ENCODE measurements at places on chromosomes 5 and 9.

DNA sequence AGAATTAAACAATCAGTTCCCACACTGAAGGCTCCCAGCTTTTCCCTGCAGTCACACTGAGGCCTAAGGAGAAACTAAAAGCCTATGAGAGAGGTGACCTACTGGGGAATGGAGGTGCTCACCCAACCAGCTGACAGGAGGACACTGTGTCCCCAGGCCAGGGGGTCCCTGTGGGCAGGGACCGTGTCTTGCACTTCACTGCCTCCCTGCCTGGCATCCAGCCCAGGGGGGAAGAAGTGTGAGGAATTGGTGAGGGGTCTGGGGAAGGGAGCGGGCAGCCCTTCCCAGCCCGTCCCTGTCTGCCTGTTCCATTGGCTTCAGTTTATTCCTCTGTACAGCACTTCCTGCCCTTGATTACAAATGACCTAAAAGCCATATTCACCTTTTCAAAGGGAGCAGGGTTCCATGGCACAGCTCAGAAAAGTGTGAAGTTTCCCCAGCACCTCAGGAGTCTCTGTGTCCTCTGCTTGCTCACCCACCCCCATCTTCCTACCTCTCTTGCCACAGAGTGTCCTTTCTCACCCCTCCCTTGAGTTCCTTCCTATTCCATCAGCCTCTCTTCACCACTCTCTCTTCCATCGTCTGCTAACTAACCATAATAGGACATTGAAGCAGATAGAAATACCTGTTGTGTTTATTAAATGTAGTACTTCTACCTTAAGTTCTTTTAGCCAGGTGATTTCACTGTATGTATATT is 12.9 kb downstream of the OTULINL start:
- DNase-seq = no peak
- no peak overlapping the region for H3K27ac ChIP-seq
- H3K4me1 ChIP-seq = no peaks in the 10 kb centered on the region
- H3K4me3 ChIP-seq = no peak overlapping the region

- no peaks in the 10 kb centered on the region for H3K4me1 ChIP-seq
- no peak overlapping the region for H3K4me3 ChIP-seq
- no peaks in the 10 kb centered on the region for H3K36me3 ChIP-seq
- H3K27ac ChIP-seq = no peak overlapping the region
Measured at GRCh38 chr5:26942481-26942880, 95.9 kb downstream of the CDH9 start.

- no peaks in the 10 kb centered on the region for H3K36me3 ChIP-seq
- DNase-seq = no peak
- H3K27me3 ChIP-seq = no peaks in the 10 kb centered on the region
- no peak overlapping the region for H3K27ac ChIP-seq
- H3K4me3 ChIP-seq = no peak overlapping the region
- H3K4me1 ChIP-seq = no peaks in the 10 kb centered on the region
Measured at GRCh38 chr5:27191786-27192510, 153.6 kb upstream of the CDH9 start.

DNA sequence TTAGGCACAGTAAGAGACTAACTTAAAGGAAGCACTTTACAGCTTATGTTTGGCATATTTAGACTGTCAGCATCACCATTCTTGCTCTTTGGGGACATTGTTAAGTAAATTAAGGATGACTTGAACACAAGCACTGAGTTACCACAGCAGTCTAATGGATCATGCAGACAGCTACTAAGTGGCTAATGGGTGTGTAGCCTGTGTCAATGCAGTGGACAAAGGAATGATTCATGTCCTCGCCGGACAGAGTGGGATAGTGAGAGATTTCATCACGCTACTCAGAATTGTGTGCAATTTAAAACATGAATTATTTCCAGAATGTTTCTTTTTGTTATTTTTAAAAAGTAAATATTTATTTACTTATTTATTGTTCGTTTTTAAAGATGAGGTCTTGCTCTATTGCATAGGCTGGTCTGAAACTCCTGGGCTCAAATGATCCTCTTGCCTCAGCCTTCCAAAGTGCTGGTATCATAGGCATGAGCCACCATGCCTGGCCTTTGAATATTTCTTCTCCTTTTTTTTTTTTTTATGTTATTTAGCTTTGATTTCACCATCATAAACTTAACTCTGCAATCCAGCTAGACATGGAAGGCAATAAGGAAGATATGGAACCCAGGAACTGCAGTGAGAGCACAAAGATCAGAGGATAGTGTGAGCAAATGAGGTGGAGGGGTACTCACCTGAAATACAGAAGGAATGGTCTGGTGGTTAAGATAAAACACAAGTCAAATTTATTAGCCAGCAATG is 53.0 kb upstream of the KLF4 start:
- no peaks in the 10 kb centered on the region for H3K27me3 ChIP-seq
- H3K4me3 ChIP-seq = no peak overlapping the region
- no peaks in the 10 kb centered on the region for H3K4me1 ChIP-seq
- H3K36me3 ChIP-seq = no peaks in the 10 kb centered on the region
- no peak for DNase-seq

DNA sequence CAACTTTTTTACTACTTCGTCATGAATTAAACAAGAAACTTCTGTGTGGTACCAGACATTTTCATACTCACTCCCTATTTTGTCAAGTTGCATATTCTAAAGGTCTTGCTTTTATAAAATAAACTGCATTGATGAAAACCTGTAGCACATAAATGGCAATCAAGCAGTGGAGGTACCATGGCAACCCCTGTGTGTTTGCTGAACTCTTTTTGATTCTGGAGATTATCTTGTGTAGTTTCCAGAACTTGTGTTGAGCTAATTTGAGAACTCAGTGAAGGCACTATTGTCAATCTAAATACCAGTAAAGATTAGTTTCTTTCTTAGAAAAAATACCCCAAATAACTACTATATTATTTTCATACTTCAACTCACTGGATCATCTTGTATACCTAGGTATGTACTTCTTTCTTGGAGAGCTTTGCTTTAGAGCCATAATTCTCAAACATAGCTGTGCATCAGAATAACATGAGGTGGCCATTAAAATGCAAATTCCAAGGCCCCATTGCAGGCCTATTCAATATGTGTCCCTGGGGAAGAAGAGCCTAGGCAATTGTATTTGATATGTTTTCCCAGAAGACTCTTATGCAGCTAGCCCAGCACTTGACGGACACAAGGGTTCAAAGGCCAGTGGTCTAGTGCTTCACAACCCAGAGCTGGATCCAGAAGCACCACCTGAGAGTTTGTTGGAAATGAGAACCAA is 9.8 kb upstream of the PRLR start:
- H3K27ac ChIP-seq = no peak overlapping the region
- no peaks in the 10 kb centered on the region for H3K27me3 ChIP-seq
- H3K4me1 ChIP-seq = no peaks in the 10 kb centered on the region

- peaks cover 17% of the 10 kb centered on the region for H3K4me1 ChIP-seq
- no peak overlapping the region for H3K4me3 ChIP-seq
- no peaks in the 10 kb centered on the region for H3K36me3 ChIP-seq
- DNase-seq = no peak
- no peaks in the 10 kb centered on the region for H3K27me3 ChIP-seq
Measured at GRCh38 chr9:122133263-122133983, 26.2 kb downstream of the NDUFA8 start.

DNA sequence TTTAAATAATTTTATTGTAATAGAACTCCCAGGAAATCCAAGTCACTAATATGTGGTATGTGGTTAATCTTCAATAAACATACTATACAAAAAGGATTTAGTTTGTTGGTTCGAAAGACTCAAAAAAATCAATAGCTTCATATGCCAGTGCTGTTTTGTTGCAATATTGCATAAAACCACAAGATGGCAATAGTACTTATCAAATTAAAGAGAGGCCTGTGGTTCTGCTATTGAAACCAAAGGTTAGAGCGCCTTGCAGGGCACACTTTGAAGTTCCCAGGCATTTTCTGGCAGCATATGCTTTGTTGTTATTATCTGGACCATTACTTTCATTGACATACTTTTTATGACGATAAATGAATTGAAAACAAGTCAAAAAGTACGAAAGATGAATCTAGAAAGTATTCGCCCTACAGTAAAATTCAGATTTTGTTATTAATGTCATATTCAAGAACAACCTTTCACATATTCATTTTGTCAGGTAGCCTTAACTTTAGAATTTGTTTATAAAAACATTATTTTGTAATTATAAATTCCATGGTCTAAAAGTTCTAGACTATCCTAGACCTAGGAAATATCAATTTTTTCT is 316.3 kb downstream of the MCTP1 start:
- no peak overlapping the region for H3K4me3 ChIP-seq
- H3K36me3 ChIP-seq = no peaks in the 10 kb centered on the region
- peak; percentile 45 for DNase-seq
- H3K4me1 ChIP-seq = no peaks in the 10 kb centered on the region
- H3K27me3 ChIP-seq = no peaks in the 10 kb centered on the region
